Fibroblast of the conjunctiva (primary cell): ENCODE measurements at places on chromosomes 11 and 22.

DNA sequence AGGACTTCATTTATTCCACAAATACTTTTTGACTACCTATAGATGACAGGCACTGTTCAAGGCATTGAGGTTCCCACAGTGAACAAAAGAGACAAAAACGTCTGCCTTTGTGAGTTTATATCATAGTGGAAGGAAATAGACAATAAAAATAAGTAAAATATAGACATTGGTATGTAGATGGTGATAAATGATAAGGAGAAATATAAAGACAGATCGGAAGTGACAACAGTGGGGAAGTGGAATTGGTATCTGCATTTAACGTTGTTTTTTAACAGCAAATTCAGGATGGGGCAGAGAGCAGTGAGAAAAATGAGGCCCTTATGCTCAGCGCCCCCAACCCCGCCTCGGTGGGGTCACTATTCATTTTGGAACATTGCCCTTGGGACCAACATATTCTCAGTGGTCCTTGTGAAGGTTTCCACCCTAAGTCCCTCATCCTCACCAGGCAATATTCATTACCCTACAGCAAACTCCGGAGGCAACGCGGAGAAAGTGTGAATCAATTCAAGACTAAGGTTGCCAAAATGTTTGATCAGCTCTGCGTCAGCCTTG, 627 bp upstream of the PEX26 start:
- DNase-seq: no peak

- DNase-seq: no peak
Observed at GRCh38 chr11:87430821-87431220, 393.1 kb downstream of the TMEM135 start.

DNA sequence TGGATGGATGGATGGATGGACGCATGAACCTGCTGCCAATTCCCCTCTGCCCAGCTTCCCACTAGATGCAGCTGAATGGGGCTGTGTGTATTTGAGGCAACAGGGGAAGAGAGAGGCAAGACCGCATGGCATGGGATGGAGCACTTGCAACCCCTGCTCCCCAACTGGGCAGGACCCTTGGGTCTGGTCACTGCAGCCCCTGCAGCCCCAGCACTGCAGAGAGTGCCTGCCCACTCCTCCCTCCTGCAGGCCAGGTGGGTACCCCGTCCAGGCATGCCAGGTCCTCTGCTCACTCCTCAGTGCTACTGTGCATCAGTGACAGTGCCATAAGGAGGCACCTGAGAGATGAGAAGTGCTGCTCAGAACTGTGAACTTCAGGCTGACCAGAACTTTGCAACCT, 40.3 kb downstream of the OSBPL5 start:
- no peak for DNase-seq

- DNase-seq: peak; percentile 37
Observed at GRCh38 chr11:43868852-43869567, 11.6 kb upstream of the ALKBH3 start.

DNA sequence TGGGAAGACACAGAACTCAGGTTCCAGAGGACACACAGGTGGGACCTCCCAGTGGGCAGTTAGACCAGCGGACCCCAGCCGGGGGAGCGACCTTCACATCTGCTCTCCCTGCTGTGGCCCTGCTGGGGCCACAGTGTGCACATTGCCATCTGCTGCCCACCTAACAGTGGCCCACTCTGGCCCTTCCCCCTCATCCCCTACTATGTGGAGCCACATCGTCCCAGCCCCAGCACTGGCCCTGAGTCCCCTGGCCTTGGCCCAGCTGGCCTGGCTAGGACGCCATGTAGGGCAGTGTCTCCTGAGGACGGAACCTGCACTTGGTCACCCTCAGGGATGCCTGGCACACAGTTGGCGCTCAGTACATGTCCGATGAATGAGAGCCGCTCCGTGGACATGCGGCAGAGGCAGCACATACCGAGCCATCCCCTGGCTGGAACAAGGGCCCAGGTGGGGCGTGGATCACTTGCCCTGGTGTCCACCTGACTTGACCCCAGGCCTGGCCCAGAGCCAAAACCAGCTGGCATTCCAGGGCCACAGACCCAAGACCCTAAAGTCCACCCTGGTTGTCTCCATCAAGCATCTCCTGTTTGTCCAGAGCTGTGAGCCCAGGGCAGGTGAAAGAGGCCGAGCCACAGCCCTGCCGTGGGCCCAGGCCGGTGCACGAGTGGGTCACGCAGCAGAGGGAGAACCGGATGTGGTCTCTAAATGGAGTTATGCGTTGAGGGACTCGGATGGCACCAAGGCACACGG, 93.1 kb upstream of the FGF3 start:
- no peak for DNase-seq

GRCh38 chr11:13110929-13111812, 102.1 kb downstream of the RASSF10 start:
- no peak for DNase-seq

DNA sequence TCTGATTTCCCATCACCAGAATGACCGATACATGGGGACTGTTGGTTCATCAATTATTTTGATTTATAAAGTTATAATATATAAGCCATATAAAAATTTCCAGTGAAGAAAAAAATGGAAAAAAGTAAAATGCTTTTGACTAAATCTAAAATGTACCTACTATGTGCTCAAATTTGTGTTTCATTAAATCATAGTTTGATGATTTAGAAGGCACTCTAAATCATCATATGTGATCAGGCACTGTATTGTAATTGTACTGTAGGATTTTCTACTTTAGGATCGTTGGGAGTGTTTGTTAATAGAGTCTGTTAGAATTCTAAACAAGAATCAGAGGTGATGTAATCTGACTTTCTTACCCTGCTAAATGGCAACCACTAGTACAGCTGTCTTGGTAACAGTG, 2.4 kb downstream of the LIN7C start:
- no peak for DNase-seq

GRCh38 chr11:102399189-102399588, 52.2 kb downstream of the BIRC2 start:
- DNase-seq: no peak

- no peak for DNase-seq
Observed at GRCh38 chr11:10439351-10439750, 15.7 kb upstream of the AMPD3 start.

DNA sequence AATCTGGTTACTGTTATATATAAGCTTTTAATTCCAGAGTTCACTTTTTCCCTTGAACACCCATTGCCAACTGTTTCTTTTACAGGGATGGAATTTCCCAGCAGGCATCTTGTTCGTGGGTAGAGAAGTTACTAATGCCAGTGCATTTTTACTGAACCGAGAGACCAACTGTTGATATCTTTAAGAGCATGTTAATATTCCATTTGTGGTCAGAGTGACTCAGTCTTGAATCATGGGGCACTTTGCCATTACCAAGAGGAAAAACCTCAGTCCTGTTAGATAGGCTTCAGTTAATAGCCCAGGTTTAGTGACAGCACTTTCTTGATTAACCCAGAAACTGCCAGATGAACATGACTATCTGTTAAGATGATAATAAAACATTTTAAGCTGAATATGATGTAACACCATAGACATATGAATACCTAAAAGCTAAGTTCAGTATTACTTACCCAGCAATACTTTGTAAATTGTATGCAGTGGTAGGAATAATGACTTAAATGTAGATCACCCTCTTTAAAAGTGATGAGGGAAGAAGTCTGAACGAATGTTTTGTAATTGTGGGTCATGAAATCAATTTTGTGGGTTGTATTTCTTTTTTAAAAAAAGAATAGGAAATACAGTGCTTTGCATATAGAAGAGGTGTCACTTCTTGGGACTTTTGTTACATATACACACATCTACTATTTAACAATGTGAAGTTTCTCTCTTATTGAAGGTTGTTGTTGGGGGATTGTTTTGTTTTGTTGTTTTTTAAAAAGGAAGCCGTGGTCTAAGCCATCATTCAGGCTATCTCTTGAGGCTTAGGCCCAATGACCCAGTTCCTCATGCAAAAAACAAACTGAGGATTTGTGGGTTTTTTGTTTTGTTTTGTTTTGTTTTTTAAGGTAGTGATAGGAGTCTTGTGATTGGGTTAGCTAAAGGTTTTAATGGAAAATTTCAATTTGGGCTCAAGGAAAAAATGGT, 79.2 kb upstream of the GRIK4 start:
- peak; percentile 97 for DNase-seq

- peak; percentile 14 for DNase-seq
Observed at GRCh38 chr22:30079952-30080533, at the start of gene HORMAD2. HORMAD2 (plus strand) TSS chr22:30080464; CDS start chr22:30093953, 13,489 bp downstream.

DNA sequence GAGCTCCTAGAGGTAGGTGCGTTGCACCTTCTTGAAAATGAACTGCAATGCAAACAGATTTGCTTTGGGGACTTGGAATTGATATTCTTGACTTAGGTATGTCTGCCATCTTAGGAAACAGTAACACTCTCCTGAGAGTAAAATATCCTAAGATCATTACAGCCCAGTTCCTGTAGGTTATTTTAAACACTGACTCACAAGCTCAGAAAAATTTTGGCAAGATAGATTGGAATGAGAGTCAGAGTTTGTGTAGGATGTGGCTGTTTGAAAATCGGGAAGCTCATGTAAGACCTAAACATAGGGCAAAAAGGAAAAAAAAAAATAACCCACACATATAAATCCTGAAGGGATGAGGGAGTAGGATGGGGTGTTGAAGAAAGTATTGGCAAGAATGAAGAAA, 377.0 kb upstream of the LRRC4C start:
- no peak for DNase-seq

- DNase-seq: no peak
Observed at GRCh38 chr11:126739499-126740145, 260.9 kb downstream of the KIRREL3 start.

DNA sequence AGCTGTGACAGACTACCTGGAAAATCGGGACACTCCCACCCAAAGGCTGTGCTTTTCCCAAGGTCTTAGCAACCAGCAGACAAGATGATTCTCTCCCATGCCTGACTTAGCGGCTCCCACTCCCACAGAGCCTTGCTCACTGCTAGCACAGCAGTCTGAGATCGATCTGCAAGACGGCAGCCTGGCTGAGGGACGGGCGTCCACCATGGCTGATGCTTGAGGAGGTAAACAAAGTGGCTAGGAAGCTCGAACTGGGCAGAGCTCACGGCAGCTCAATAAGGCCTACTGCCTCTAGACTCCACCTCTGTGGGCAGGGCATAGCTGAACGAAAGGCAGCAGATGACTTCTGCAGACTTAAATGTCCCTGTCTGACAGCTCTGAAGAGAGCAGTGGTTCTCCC, 84.9 kb downstream of the SMCO4 start:
- no peak for DNase-seq

DNA sequence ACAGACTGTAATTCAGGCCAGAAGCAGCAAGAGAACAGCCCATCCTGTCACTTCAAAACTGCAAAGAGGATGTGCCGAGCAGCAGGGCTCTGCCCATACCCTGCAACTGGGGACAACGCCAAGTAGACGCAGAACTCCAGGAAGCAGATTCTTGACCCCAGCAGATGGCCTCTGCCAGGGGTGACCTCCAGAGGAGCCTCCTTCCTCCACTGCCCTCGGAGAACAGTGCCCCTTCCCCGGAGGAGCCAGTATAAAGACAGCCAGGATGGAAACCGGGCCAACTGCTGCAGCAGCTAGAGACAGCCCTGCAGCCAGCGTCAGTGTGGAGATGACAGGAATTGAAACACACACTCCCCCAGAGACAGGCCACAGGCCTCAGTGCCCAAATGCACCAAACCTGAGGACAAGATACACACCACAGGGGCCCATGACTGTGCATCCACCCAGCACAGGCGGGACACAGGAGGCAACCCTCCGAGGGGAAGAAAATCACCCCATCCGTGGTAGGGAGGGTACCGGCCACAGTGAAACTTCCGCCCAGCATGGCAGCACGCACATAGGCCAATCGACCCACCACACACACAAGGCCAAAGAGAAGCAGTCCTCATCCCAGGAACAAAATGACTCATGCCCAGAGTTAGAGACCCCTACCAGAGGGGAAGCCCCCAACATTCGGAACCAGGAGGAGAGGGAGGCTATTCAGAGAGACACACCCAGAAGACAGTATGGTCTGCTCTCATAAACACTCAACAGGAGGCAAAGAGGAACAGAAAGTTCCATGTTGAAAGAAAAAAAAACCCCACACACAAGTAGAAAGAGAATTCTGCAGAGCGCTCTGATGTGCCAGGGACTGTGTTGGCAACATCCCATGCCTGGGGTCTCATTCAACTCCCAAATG, 5.6 kb downstream of the AHNAK start:
- no peak for DNase-seq

DNA sequence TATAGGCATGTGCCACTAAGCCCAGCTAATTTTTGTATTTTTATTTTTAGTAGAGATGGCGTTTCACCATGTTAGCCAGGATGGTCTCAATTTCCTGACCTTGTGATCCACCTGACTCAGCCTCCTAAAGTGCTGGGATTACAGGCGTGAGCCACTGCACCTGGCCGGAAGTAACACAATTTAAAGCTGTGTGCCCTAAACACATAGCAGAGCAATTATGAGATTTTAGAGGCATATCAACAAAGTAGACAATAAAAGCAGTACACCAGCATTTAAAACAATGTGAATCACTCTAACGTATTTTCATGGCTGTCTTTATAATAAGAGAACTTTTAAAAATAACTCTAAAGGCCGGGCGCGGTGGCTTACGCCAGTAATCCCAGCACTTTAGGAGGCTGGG, 42.4 kb downstream of the PRR14L start:
- no peak for DNase-seq

DNA sequence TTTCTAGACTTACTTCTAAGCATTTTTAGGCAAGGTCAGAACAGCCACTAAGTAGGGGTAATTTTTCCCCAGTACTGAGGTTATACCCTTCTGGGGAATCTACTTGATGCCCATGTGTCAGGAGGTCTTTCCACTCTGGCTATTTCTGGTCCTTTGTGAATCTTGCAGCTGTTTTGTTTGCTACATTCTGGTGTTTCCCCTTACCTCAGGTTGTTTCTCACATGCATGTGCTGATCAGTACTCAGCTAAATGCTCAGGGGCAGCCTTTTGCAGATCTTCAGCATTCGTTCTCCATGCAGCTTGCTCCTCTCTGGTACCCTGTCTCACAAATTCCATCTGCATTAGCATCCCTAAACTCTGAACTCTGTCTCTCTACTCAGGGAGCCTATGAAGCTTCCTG, 303.6 kb downstream of the SOX6 start:
- DNase-seq: no peak

GRCh38 chr11:47093541-47093940, 83.1 kb downstream of the ARFGAP2 start:
- no peak for DNase-seq

GRCh38 chr11:131464461-131464860, 94.0 kb downstream of the NTM start:
- no peak for DNase-seq

DNA sequence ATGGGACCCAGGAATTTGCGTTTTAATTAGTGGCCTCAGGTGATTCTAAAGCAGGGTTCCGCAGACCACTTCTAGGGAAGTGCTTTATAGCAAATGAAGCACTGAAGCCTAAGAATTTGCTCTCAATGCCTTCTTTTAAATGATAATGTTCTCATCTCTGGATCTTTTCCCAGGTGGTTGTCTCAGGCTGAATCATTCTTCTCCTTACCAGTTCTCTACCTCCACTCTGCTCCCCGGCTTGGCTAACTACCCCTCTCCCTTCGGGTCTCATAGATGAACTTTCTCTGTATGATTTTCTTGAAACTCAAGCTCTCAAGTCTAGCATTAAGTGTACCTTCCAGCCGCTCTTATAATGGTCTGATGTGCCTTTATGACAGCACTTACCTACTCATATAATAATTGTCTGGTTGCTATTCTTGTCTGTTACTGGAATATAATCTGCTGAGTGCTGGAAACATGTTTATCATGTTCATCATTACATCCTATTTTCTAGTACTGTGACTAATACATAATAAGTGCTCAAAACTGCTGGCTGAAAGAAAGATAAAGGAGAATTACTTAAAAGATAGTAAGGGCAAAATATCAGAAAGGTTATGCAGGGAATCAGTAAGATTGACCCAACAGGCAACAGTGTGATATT, 195.9 kb upstream of the SESN3 start:
- DNase-seq: no peak

GRCh38 chr11:92224054-92224406, 588 bp upstream of the FAT3 start:
- DNase-seq: no peak
